ENCODE measurements at places on chromosomes 1 and 21.
A peak's percentile ranks its signal among the peaks of the same experiment; 100 is the strongest.

- peak; percentile 12 for DNase-seq
Observed at GRCh38 chr1:86914998-86915736, 732 bp downstream of the HS2ST1 start.

DNA sequence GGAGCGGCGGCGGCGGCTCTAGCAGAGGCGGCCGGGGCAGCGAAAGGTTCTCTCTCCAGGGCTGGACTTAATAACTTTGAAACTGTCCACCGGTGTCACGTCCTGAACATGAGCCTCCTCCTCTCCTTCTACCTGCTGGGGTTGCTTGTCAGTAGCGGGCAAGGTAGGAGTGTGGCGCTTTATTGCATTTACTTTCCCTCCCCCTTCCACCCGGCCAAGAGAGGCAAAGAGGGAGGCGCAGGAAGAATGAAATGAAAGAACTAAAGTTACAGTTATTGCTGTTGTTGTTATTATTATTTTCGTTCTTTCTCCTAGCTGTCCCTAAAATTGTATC is 214 bp downstream of the NCAM2 start:
- DNase-seq = no peak

GRCh38 chr21:25079053-25079452 is 528.2 kb downstream of the MRPL39 start:
- no peak for DNase-seq

DNA sequence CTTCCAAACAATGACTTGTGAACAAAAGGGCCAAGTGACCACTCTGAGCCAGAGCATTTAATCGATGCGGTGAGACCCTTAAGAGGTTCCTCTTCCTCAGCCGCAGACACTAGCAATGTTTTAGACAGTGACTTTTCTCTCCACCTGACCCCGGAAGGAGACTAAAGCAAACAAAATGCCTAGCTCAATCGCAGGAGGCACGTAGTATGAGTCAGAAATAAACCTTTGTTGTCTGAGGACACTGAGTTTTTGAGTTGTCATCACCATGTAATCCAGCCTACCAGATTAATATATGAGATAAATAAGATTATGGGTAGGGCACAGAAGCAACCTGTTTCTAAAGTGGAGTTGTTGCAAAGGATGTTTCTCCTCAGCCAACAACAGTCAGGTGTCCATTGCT is 326.2 kb upstream of the DUSP10 start:
- DNase-seq = no peak

DNA sequence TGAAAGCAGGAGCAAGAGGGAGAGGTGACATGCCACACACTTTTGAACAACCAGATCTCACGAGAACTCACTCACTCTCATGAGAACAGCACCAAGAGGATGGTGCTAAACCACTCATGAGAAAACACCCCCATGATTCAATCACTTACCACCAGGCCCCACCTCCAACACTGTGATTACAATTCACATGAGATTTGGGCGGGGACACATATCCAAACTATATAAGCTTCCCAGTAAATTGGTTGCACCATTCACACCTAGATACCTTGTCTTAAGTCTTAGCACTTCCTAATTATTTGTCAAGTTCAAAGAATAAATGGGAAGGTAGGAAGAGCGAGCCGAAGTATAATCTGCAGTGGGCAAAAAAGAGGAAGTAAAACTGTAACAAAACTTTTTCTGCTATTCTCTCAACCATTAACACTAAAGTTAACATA is 34.3 kb downstream of the AMY1C start:
- DNase-seq = no peak

Measured in GM12892 (cell line).